ENCODE measurements at places on chromosomes 3 and 15.

DNA sequence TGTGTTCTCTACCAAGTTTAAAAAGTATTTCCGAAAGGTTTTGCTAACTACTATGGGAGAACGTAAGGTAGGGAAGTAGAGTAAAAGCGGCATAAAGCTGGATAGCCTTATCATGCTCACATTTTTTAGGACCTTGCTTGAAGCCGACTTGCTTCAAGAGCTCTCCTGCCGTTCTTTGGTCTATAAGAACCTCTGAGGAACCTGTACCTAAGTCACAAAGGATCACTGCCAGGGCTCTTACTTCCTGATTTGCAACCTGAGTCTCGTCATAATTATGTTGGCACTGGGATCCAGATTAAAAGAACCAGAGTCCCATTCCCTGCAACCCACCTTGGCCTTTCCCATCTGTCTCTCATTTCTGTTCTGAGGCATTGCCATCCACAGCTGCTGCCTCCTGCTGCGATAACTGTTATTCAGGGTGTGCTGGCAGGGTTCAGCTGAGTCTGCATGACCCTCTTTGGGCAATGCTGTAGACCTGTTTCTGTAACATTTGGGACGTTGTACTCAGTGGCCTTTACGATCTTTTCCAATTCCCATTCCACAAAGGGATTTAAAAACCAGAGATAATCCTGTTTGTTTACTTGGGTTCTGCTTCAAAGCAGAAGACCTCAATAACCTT lies 131.0 kb upstream of the UMPS start:
- DNase-seq: no peak

- no peak for DNase-seq
Measured at GRCh38 chr3:188217011-188217463, 63.1 kb downstream of the LPP start.

- DNase-seq: no peak
Measured at GRCh38 chr15:74275957-74276356, 39.8 kb downstream of the CCDC33 start.

GRCh38 chr15:64180235-64180824 lies 17.5 kb upstream of the PPIB start:
- peak; percentile 73 for DNase-seq

DNA sequence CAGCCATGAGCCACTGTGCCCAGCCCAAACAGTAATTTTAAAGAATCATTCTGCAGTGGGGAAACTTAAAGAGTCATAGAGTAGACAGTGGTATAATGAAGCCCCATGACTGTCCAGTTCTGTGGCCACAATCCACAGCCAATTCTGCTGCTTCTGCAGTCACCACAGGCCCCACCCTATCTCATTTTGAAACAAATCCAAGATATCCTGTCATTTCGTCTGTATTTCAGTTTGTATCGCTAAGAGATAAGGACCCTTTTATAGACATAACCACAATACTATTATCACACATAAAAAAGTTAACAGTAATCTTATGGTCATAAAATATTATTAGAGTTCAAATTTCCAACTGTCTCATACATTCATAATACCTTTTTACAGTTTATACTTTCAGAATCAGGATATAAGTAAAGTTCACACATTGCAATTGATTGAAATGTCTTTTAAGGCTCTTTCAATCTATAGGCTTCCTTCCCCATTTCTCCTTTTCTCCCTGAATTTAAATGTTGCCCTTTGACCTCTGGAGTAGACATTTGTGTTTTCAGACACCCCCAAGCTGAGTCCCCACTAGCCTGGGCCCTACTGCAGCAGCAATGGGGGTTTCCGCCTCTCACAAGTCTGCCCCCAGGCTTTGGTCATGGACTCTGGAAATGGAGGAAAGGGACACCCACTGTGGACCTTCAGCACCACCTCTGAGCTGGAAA lies 4.2 kb upstream of the NUP210 start:
- no peak for DNase-seq

GRCh38 chr3:806006-806405 lies 286.8 kb upstream of the CNTN6 start:
- DNase-seq: no peak

DNA sequence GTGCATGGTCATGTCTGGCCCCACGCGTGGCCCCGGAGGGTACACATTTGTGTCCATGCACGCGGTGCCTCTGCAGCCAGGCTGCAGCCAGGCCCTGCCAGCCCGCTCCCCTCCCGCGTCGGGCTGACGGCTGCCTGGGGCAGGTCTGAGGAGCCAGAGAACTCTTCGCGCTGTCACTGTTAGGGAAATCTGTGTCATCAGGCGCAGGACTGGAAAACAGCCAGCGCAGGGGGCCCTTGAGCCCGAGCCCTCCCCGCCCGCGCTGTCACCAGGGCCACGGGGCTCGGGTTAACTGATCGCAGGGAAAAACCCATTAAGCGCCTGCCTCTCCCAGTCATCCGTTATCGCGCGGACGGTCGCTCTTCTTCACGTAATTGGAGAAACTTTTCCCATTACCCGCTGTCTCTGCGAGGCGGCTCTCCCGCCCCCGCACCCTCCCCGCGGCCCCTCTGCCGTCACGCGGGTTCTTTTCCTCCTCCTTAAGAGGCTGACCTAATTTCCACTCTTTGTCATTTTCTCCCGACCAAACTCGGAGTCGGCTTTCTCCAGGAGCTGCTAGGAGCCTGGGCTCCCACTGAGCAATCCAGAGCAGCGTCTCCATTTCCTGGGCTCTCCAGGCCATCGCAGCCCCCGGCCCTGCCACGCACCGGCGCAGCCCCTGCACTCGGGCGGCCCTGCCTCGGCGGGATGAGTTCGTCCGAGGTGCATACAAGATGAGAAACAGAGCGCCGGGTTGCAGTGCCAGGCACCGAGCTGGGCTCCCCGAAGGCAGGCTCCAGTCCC lies 57.5 kb upstream of the PRR23E start:
- no peak for DNase-seq

GRCh38 chr3:128971421-128972100 lies 22.3 kb downstream of the CFAP92 start:
- DNase-seq: no peak

GRCh38 chr3:65964838-65965237 lies 73.9 kb downstream of the MAGI1 start:
- no peak for DNase-seq

GRCh38 chr3:156098437-156099035 lies 21.8 kb upstream of the KCNAB1 start:
- no peak for DNase-seq

GRCh38 chr3:110925798-110926197 lies 145.8 kb upstream of the NECTIN3 start:
- DNase-seq: no peak

DNA sequence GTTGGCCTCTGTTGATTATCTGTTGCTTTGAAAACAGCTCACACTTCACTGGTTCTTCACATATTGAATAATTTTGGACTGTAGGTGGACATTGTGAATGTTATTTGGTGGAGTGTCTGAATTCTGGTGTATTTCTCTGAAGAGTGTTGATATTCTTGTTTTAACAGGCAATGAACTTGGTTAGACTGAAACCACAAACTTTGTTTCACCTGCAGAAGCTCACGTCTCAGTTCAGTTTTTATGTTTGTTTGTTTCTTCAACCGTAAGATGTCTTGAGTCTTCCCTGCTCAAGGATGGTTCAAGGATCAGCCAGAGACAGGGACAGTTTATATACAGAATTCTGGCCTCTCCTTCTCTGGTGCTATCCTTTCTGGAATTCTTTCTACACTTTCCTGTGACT lies 43.6 kb downstream of the C3orf20 start:
- DNase-seq: no peak

DNA sequence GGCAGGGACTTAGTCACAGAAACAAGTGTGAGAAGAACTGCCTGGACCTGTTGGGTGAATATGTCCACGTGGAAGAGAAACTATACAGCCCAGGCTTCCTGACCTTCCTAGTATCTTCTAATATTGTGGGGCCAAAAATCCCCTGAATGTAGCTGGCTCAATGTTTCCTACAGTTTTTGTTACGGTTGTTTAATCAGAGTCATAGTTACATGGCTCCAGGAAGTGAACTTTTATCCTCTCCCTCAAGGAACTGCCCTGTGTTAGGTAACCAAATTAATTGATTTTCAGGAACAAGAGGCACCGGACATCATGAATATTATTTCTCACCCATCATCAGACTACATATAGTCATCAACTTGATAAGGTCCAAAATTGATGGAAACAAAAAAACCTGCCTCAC lies 59.0 kb downstream of the ANXA2 start:
- no peak for DNase-seq

GRCh38 chr3:158308236-158308928 lies 198.5 kb downstream of the RSRC1 start:
- no peak for DNase-seq

DNA sequence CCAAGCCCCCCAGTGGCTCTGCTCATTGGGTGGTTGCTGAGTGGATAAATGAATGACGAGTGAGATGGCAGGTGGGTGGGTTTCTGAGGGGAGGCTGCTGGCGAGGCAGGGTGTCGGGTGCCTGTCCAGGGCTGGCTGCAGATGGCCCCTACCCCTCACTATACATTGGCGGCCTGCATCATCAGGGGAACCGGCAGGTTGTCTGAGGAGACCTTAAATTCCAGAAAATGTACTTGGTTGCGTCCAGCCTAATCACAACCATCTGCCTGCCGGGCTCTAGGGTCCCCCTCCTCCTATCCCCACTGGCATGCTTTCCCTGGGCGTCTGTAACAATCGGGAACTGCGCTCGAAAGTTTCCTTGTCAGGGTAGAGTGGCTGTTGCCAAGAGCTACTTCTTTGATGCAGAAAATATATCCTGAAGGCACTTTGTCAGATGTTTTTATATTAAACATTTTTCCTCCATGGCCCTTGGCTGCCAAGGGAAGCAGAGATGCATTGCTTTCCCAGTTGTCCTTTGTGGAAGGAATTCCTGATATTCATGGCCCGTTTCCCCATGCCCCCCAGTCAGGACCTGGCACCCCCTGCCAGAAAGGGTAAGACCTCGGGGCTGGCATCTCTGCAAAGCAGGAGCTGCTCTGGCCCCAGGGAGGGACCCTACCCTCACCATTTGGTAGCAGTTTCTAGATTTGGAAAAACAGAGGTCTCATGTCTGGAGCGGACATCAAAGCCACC lies 22.9 kb downstream of the SMAD6 start:
- DNase-seq: no peak

- DNase-seq: no peak
Measured at GRCh38 chr15:50150349-50150748, 31.3 kb upstream of the ATP8B4 start.

DNA sequence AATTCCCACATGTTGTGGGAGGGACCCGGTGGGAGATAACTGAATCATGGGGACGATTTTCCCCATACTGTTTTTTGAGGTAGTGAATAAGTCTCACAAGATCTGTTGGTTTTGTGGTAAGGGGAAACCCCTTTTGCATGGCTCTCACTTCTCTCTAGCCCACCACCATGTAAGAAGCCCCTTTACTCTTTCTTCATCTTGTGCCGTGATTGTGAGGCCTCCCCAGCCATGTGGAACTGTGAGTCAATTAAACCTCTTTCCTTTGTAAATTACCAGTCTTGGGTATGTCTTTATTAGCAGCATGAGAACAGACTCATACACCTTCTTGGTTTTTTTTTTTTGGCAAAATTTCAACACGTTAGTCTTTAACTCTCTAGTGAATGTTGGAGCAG lies 18.1 kb downstream of the ARL8B start:
- no peak for DNase-seq

DNA sequence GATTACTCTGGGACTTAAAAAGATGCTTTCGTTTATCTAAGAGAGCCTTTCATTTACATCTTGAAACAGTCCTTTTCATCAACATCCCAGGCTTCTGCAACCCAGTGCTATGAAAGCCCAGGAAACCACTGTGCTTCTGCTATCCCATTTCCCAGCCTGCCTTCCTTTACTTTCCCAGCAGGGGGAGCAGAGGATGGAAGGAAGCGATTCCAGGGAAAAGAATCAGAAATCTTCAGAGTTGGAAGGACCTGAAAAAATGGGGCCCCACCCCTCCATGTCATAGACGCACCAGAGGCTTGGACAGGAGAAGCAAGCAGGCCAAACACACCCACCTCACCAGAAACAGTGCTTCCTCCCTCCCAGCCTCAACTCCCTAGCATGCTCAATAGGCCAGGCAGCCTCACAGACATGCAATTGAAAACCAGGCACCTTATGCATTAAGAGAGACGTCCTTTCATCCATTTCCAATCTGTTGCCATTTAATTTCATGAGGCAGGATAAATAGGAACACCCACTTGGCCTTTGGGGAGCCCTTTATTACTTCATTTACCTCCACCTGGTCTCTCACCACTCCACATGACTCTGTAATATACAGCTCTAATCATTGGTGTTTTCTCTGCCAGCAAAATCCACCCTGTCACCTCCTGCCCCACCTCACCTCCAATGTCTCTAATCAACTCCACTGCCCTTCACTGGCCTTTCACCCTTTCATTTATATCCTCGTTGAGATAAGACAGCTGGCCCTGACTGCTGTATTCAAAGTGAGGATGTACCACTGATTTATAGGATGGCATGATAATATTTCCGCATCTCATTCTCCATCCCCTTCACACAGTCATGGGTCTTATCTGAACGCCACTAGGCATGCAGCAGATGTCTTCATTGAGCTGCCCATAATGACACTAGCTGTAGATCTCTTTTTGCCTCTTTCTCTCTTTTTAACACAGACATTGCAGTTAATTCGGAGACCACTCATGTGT lies 583.9 kb downstream of the NTRK3 start:
- no peak for DNase-seq

GRCh38 chr3:102747611-102748010 lies 312.8 kb downstream of the ZPLD1 start:
- no peak for DNase-seq

GRCh38 chr15:62805502-62805901 lies 237.0 kb upstream of the TPM1 start:
- no peak for DNase-seq

DNA sequence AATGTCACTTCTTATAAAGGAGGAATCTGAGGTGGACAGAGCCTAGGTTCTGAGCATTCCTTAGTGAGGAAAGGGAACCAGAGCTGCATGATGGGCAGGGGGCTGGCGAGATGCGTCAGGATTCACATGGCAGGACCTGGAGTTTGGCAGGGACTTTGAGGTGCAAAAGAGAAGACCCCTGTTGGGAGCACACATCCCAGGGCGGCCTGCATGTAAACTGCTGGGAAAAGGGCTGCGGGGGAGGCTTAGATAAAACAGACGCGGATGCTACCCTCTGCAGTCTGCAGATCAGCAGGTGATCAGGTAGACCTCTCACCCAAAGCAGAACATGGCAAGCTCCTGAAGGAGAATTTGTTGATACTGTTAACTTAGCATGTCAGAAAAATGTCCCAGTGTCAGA lies 168.4 kb downstream of the VGLL4 start:
- no peak for DNase-seq

- peak; percentile 67 for DNase-seq
Measured at GRCh38 chr15:90001062-90001682, at the start of gene ZNF710. Gene ZNF710, plus strand, starts transcription at chr15:90001324. Its CDS starts 65,814 bp downstream, at chr15:90067138.

- no peak for DNase-seq
Measured at GRCh38 chr3:44966795-44967278, 9.1 kb downstream of the ZDHHC3 start.

GRCh38 chr3:148873977-148874376 lies 8.9 kb downstream of the CPA3 start:
- no peak for DNase-seq

GRCh38 chr3:176595307-176595706 lies 602.0 kb downstream of the TBL1XR1 start:
- DNase-seq: no peak

- DNase-seq: no peak
Measured at GRCh38 chr3:66390013-66390412, 110.8 kb downstream of the LRIG1 start.
